ENCODE measurements at places on chromosomes 6 and 20. TPM values are rescaled to one million over a fixed set of nuclear protein-coding genes. Genes with fewer than 3 reads are reported as not detected.

Gene C20orf141
- total RNA-seq = not detected

Gene SNX14
- 114 TPM for total RNA-seq

Gene COL21A1
- 0.13 TPM for total RNA-seq

Gene GGTLC1
- total RNA-seq = not detected

Gene KCNG1
- total RNA-seq = 0.40 TPM

Gene SNPH
- 6.4 TPM for total RNA-seq

Gene FERMT1
- 2.2 TPM for total RNA-seq

Gene PSORS1C2
- not detected for total RNA-seq

Gene PLCB4
- total RNA-seq = 1.3 TPM

Gene ANKEF1
- 2.8 TPM for total RNA-seq

Gene ULBP2
- 5.8 TPM for total RNA-seq

Gene SNTA1
- 5.1 TPM for total RNA-seq

Gene VWA7
- 0.11 TPM for total RNA-seq

Gene SEMG2
- not detected for total RNA-seq

Gene PCK1
- not detected for total RNA-seq

Gene LCA5
- 6.1 TPM for total RNA-seq

Gene ZSWIM3
- total RNA-seq = 8.2 TPM

Gene DOK5
- 20.3 TPM for total RNA-seq

Gene VEGFA
- total RNA-seq = 15.5 TPM
